RPMI8226 (cell line): ENCODE measurements at places on chromosomes 1 and 21.

DNA sequence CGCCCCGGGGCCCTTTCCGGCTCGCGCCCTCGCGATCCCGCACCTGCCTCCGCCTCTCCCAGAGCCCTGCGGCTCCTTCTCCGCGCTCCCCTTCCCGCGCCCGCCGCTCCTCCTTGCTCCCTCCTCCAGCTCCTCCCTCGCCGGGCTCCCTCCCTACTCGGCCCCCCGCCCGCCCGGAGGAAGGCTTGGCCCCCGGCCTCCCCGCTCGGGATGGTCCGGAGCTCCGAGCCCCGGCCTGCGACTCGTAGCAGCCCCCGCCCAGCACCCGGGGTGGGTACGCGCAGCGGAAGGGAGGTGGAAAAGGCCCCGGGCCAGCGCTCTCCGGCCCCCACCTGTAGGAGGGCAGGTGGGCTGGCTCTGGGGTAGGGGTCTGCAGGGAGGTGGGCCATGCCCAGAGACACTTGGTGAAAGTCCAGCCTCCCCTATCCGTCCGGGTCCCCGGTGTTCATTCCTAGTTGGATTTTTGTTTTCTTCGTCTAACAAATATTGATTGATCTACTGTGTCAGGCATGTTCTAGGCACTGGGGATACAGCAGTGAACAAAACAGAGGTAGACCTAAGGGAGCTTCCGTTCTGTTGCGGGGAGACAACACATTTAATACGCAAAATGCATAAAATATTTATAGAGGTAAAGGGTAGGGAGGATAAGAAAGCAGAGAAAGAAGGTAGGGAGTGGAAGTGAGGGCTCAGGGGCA lies at the start of gene HTR1D:
Gene HTR1D (minus strand): TSS at position 82 of the 695 bp plus-strand sequence. CDS start 23,283 bp downstream, outside the sequence.
- DNase-seq: no peak

GRCh38 chr1:167227934-167228378 lies 7.3 kb downstream of the POU2F1 start:
- DNase-seq: no peak

- DNase-seq: no peak
Observed at GRCh38 chr1:174911606-174912005, 88.1 kb upstream of the CACYBP start.

- DNase-seq: no peak
Observed at GRCh38 chr1:232965912-232966217, 15.5 kb downstream of the NTPCR start.

DNA sequence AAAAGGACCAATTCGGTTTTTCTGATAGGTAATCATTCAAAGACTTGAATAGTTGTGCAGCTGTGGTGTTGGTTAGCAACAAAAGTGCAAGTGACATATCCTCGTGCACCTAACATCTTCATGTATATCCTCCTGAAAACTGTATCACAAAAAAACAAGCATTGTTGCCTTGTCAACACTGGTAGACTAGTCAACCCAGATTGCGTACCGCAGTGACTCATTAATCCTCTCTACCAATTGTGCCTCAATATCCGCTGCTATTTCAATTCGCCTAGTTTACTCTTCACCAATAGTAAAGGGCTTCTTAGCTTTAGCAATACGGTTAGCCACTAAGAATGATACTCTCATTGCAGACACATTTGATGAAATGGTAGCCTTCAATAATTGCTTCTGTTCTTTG lies 3.5 kb downstream of the HHAT start:
- no peak for DNase-seq

DNA sequence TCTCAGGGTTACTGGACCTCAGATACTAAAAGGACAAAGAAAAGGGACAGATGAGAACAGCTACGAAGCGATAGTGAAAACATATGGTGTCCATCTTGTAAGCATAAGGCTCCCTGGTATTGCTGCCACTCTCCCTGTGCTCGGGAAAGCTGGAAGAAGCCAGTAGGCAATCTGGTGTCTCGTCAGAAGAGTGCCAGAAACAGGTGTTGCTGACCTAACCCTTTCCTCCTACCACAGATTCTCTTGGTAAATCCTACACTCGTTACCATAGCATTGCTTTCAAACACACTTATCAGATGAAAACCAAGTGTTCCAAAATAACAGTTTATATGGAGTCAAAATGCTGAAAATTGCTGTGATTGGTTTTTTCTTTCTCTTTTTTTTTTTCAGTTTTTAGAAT lies 146.3 kb downstream of the NRIP1 start:
- DNase-seq: no peak

GRCh38 chr1:66251546-66251945 lies 282.4 kb upstream of the SGIP1 start:
- DNase-seq: no peak

DNA sequence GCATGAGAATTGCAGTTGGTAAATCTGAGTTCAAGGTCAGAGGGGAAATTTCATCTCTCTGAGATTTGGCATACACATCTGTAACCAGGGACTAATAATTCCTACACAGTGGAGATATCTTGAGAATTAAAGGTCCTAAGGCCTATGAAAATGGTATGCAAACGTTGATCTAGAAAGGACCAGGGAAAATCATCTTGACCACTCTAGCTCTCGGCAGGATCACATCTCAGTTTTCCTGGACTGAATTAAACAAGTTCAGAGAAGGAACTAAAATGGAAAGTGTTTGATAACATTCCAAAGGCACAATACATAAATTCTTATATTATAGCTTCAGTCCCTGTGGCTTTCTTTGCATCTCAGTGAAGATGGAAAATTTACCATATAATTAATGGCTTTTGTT lies 28.5 kb upstream of the SIPA1L2 start:
- no peak for DNase-seq

DNA sequence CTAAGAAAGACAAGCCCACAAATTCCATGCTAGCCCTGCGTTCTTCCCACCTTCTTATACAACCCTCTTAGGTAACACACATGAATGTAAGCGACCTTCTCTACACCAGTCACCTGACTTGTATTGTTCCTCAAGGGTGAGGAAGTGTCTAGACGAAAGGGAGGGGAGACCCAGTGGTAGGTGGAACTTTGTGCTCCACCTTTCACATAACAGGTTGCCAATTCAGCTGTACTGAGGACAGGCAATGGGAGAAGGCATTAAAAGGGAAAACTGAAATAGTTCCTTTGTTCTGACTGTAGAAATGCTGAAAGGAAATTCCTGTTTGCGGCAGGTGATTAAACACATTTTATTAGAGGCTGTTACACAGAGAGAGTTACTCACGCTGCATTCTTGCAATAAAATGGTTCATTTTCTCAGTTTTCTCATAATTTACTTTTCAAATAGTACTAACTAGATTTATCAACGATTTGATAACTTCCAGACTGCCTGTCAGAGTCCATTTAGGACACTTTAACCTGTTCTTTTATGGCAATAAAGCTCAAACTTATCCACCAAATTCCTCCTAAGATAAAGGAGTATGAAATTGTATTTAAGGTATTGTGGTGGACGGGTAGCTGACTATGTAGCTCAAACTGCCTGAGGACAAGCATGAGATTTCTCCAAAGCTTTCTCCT lies 17.8 kb upstream of the CHRM3 start:
- no peak for DNase-seq
